ENCODE measurements at places on chromosomes 2 and 18.

- DNase-seq = no peak
These were observed 187.6 kb upstream of the HNMT start for GRCh38 chr2:137776697-137777096.

GRCh38 chr18:23384778-23385736 is 68.0 kb upstream of the RIOK3 start:
- DNase-seq = no peak

DNA sequence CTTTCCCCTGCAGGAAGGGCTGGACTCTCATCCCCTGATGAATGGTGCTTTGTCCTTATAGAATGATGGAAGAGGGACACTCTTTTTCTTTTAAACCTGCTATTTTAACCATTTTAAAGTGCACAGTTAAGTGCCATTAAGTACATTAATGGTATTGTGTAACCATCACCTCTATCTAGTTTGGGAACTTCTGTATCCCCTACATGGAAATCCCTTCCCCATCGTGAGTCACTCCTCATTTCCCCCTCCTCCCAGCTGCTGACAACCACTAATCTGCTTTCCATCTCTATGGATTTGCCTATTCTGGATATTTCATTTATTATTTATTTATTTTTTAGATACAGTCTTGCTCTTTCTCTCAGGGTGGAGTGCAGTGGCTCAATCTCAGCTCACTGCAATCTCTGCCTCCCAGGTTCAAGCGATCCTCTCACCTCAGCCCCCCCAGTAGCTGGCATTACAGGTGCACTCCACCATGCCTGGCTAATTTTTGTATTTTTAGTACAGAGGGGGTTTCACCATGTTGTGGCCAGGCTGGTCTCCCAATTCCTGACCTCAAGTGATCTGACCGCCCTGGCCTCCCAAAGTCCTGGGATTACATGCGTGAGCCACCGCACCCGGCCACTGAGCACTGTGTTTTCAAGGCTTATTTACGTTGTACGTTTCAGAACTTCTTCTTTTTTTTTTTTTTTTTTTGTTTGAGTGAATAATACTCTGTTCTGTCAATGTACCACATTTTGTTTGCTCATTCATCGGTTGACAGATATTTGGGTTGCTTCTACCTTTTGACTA is 15.8 kb downstream of the DGKD start:
- no peak for DNase-seq

- DNase-seq = no peak
These were observed 9.9 kb downstream of the OBSL1 start for GRCh38 chr2:219561179-219562048.
